ENCODE measurements at places on chromosomes 7 and 10.

DNA sequence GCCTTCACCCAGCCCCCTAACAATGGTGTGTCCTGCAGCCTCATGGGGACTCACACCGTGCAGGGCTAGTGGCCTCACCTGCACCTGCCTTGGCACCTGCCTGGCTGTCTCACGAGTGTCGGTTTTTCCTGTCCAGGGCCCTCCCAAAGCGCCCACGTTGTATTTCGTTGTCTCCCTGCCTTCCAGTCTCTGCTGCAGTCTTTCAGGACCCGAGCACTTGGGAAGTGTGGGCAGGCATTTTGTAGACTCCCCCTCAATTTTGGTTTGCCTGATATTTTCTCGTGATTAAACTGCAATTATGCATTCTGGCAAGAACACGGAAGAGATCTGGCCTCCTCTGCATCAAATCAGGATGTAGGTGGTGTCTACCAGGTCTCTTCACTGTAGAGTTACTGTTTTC lies 17.9 kb downstream of the BNIP3 start:
- DNase-seq, result no peak

- no peak for DNase-seq
Observed at GRCh38 chr10:4615042-4615441, 211.0 kb upstream of the AKR1E2 start.

DNA sequence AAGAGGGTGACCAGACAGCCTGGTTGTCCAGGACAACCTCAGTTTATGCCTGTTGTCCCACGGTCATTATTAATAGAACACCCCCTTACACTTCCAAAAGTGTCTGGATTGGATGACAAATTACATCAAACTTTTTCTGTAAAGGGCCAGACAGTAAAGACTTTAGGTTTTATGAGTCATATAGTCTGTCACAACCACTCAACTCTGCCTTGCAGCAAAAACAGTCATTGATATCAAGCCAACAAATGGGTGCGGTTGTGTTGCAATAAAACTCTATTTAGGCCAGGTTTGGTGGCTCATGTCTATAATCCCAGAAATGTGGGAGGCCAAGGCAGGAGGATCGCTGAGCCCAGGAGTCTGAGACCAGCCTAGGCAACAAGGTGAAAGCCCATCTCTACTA lies 66.7 kb upstream of the ATP6V0A4 start:
- DNase-seq, result no peak

DNA sequence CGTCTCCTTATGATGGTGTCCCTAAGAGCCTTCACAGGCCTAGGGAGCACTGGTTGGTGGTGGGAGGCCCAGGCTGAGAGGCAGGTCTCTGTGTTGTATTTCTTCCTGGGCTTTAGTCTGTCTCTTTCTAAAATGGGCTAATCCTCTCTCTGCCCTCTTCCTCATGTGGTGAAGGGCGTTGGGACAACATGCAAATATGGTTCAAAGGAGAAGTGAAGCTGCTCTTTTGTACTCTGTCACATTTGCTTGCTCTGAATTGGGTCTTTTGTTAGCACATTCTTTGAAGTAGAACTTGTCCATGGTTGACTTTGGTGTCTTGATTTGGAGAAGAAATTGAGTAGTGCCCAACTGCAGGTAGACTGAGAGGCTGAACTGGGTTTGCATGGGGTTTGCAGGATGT lies 814 bp downstream of the HK1 start:
- DNase-seq, result no peak

GRCh38 chr10:28359334-28359733 lies 56.5 kb upstream of the MPP7 start:
- no peak for DNase-seq

DNA sequence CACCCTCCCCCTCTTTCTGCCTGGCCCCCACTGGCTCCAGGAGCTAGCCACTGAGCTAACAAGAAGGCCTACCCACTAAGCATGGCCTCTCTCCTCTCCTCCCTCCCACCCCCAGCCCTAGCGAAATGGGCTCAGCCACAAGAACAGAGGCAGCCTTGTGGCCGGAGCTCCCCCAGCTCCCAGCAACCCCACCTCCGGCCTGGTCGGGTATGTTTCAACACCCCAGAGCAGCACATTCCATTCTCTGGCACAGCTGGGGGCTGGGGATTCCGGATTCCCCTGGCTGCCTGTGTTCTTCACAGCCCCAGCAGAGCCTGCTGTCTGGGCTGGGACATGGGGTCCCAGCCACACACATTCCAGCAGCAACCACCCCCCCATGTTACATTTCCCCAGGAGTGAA lies 9.0 kb downstream of the SFRP5 start:
- DNase-seq, result no peak

DNA sequence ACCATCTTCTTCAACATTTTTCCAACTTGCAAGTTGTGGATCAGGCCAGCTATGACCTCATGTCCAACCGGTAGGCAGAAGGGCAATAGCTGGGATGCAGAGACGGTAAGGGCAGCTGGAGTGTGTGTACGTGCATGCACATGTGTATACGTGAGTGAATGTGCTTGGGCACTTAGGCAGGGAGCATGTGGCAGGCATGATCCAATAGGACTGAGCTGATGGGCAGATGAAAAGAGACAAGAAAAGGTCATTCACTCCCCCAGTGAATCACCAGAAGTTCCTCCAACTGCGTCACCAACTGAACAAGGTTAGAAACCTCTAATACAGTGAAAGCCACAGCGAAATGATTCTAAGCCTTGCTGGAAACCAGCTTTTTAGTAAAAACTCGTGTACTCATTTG lies 176.1 kb downstream of the FGFR2 start:
- no peak for DNase-seq

DNA sequence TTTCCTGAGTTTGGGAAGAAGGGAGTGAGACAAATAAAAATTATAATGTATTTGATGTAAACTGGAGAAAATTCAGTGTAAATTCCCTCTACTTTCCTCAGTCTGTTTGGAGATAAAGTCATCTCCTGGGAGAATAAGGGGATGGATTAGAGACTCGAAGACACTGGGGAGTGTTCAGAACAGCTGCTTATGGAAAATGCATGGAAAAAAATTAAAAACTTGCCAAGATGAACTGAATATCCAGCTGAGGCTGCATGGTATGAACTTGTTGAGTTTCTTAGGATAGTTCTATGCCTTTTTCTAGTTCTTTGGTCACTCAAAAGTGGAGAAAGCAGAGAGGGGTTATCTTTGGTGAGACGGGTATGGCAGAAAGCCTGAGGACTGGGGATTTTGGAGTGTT lies 210.5 kb downstream of the BICC1 start:
- no peak for DNase-seq

GRCh38 chr7:140342727-140343514 lies 55.4 kb downstream of the SLC37A3 start:
- peak; percentile 20 for DNase-seq

- DNase-seq, result no peak
Observed at GRCh38 chr10:119409906-119410305, 132.6 kb downstream of the RGS10 start.

- no peak for DNase-seq
Observed at GRCh38 chr10:65949526-65949925, 976.3 kb upstream of the LRRTM3 start.

All from NCI-H2029 (cell line).